ENCODE measurements at places on chromosomes 4 and X. TPM values are rescaled to one million over a fixed set of nuclear protein-coding genes. Genes with fewer than 3 reads are reported as not detected.

DNA sequence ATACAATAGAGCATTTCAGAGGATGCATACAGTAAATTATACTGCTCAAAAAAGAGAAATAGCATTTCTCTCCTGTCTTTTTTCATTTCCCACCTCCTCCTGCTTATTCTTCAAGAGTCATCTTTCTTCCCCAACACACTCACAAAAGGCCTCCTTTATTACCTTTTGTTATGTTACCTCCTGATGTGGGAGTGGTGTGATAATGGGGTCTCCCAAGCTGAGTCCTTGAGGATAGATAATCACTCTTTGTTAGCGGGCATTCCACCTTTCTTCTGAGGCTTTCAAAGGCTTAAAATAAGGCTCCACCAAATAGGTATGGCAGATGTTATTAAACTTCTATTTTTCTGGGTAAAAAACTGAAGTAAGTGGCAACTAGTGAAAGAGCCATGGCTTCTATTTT, 159.8 kb downstream of the CPEB2 start:
- H3K36me3 ChIP-seq: peaks cover 2% of the 10 kb centered on the region
- no peak for DNase-seq
- H3K4me3 ChIP-seq: no peak overlapping the region
- H3K27ac ChIP-seq: no peak overlapping the region

PNMA6F gene
- total RNA-seq: not detected

DNA sequence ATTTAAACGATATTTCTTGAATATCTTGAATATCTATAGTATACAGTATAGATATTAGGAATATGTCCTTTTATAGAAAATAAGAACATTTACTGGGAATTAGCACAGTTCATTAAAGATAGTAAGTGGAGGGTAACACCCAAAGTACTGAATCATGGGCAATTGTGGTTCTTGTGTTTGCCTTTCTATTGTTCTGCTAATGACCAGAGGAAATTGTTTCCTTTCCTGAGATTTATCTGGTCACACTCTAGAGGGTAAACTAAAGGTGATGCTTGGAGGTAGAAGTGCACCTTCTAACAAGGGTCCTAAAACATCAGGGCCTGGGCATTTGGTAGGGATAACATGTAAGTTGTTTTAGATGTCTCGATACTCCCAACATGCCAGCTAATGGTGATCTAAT, 241.3 kb upstream of the SFRP2 start:
- no peak overlapping the region for H3K4me3 ChIP-seq
- H3K27ac ChIP-seq: no peak overlapping the region
- H3K36me3 ChIP-seq: peaks cover 3% of the 10 kb centered on the region
- H3K27me3 ChIP-seq: peaks cover 40% of the 10 kb centered on the region
- no peak for DNase-seq
- H3K4me1 ChIP-seq: no peaks in the 10 kb centered on the region

- no peak overlapping the region for H3K27ac ChIP-seq
- peaks cover 8% of the 10 kb centered on the region for H3K4me1 ChIP-seq
- no peaks in the 10 kb centered on the region for H3K27me3 ChIP-seq
- H3K4me3 ChIP-seq: no peak overlapping the region
- DNase-seq: no peak
Observed at GRCh38 chr4:105137121-105137875, 9.4 kb upstream of the TET2 start.

TLR10 gene
- not detected for total RNA-seq

DNA sequence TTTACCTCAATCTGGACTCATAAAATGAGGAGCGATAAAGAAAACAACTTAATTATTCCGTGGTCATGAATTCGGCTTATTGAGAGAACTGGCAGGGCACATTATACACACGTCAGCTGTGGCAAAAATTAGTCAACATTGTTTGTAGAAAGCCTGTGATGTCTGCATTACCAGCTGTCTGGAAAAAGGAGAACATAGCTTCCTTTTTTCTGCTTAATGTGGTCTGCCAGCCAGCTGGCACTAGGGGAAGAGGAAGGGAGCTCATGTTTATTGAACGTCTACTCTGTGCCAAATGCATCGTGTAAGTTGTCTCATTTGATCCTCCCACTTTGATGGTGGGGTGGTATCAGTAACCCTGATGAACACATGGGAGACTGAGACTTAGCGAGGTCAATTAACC, 367.6 kb downstream of the ARHGAP24 start:
- no peaks in the 10 kb centered on the region for H3K27me3 ChIP-seq
- no peaks in the 10 kb centered on the region for H3K4me1 ChIP-seq
- no peak overlapping the region for H3K4me3 ChIP-seq
- H3K36me3 ChIP-seq: no peaks in the 10 kb centered on the region
- DNase-seq: no peak

GRCh38 chr4:5429747-5430146, 278.6 kb downstream of the EVC2 start:
- no peaks in the 10 kb centered on the region for H3K36me3 ChIP-seq
- no peaks in the 10 kb centered on the region for H3K27me3 ChIP-seq
- no peak overlapping the region for H3K27ac ChIP-seq
- no peak for DNase-seq
- H3K4me3 ChIP-seq: no peak overlapping the region

DNA sequence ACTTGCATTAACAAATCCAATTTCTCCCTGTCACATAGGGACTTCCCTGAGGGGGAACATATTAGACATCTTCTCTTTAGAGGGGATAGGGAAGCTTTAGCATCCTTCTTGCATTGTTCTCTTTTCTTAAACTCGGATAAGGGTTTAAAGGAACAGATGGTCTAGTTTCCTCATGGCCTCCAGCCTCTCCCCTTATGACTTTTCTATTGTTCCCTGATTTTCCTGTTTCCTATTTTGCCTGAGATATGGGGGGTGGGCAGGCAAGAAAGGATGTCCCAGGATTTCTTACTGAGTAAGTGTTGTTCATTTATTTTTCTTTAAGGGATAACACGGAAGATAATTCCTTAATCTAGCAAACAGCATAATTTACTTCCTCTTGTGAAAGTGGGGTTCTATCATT, 107.7 kb upstream of the MAGEE2 start:
- no peaks in the 10 kb centered on the region for H3K36me3 ChIP-seq
- DNase-seq: no peak
- no peaks in the 10 kb centered on the region for H3K4me1 ChIP-seq
- H3K4me3 ChIP-seq: no peak overlapping the region

DNA sequence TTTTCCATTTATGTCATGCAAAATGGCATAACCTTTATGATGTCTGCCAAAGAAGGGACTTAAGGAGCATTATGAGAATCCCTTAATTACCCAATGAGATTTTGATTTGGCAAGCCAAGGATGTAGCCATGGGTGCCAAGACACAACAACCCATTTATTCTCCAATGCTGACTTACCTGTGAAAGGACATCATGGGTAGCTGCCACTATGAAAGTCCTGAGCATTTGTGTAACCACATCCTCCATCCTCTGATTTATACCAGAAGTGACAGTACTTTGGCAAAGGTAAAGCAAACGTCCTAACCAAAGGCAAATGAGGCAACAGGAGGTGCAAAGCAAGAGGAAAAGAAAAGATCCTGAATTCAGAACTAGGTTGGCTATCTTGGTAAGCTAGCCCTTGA, 87.3 kb upstream of the EMCN start:
- no peaks in the 10 kb centered on the region for H3K36me3 ChIP-seq
- H3K27me3 ChIP-seq: no peaks in the 10 kb centered on the region
- no peak overlapping the region for H3K27ac ChIP-seq
- H3K4me1 ChIP-seq: peaks cover 8% of the 10 kb centered on the region
- H3K4me3 ChIP-seq: no peak overlapping the region
- DNase-seq: no peak

DNA sequence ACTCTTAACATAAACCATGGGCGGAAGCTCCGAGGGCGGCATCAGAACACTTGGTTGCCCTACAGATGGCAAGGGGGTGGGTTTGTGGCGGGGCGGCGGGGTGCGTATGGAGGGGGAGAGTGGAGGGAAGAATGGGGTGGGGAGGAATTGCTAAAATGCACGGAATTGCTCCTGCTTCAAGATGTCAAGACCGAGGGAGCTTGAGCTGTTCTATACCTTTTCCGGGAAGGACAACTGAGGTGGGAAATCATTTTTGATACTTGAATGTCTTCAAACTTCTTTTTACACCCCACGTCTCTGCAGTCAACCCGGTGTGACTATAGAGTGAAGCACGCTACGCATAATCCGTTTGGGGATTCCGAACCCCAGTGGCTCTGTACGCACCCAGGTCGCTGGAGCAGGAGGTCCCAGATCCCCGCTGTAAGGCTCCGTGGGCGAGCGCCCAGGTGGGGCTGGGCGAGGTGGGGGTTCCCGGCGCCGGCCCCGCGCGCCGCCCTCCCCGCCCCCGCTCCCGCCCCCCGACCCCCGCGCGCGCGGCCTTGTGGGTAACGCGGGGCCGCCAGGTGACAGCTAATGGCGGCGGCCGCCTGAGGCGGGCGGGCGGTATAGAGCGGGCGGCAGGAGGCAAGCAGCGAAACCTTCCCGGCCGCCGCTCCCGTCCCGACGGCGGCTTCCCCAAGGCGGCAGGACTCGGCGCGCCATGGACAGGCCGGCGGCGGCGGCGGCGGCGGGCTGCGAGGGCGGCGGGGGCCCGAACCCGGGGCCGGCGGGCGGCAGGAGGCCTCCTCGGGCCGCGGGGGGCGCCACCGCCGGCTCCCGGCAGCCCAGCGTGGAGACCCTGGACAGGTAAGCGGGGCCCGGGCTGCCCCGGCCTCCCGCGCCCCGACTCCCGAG, at the start of gene MTMR1:
MTMR1 (plus strand) TSS at position 566 of the 894 bp plus-strand sequence; CDS start at position 701, 135 bp downstream.
- DNase-seq: peak; percentile 59
- peak within 1 kb of the TSS; percentile 92 for H3K27ac ChIP-seq
- H3K36me3 ChIP-seq: peaks cover 10% of the 10 kb centered on the region
- H3K27me3 ChIP-seq: no peaks in the 10 kb centered on the region

EGFL6 gene
- 2.4 TPM for total RNA-seq

DNA sequence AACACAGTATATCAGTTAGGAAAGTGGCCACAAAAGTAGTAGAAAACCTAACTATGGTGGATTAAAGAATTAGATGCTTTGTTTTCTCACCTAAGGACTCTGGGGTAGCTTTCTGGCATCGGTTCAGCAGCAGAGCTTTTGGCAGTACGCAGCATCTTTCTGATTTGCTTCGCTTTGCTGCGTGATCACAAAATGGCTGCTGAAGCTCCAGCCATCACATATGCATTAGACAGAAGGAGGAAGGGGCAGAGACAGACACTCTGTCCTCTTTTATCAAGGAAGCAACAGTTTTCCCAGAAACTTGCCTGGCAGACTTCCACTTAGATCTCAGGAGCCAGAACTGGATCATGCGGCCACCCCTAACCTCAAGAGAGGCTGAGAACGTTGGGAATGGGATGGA, 15.1 kb downstream of the TREX2 start:
- no peak for DNase-seq
- no peak overlapping the region for H3K27ac ChIP-seq
- H3K4me1 ChIP-seq: no peaks in the 10 kb centered on the region
- H3K36me3 ChIP-seq: no peaks in the 10 kb centered on the region
- H3K27me3 ChIP-seq: peaks cover 36% of the 10 kb centered on the region
- H3K4me3 ChIP-seq: no peak overlapping the region

FOXR2 gene
- total RNA-seq: not detected

DUSP9 gene
- total RNA-seq: not detected

SCRG1 gene
- total RNA-seq: not detected

- peaks cover 11% of the 10 kb centered on the region for H3K27me3 ChIP-seq
- peak overlapping the region; percentile 75 for H3K4me3 ChIP-seq
- DNase-seq: no peak
- H3K36me3 ChIP-seq: peaks cover 1% of the 10 kb centered on the region
- H3K4me1 ChIP-seq: peaks cover 76% of the 10 kb centered on the region
Observed at GRCh38 chrX:13005661-13006473, 31.0 kb downstream of the TMSB4X start.

GRCh38 chr4:176492646-176493302, 173.0 kb downstream of the SPCS3 start:
- H3K4me1 ChIP-seq: peaks cover 8% of the 10 kb centered on the region
- H3K27ac ChIP-seq: no peak overlapping the region
- H3K36me3 ChIP-seq: no peaks in the 10 kb centered on the region
- peak overlapping the region; percentile 49 for H3K4me3 ChIP-seq
- no peak for DNase-seq
